ENCODE measurements at places on chromosomes 11 and 22. TPM values are rescaled to one million over a fixed set of nuclear protein-coding genes. Genes with fewer than 3 reads are reported as not detected.

ASCL2 gene
- total RNA-seq: 4.1 TPM

- DNase-seq: no peak
These were observed 183.2 kb upstream of the PITPNB start for GRCh38 chr22:28102151-28102812.

DNA sequence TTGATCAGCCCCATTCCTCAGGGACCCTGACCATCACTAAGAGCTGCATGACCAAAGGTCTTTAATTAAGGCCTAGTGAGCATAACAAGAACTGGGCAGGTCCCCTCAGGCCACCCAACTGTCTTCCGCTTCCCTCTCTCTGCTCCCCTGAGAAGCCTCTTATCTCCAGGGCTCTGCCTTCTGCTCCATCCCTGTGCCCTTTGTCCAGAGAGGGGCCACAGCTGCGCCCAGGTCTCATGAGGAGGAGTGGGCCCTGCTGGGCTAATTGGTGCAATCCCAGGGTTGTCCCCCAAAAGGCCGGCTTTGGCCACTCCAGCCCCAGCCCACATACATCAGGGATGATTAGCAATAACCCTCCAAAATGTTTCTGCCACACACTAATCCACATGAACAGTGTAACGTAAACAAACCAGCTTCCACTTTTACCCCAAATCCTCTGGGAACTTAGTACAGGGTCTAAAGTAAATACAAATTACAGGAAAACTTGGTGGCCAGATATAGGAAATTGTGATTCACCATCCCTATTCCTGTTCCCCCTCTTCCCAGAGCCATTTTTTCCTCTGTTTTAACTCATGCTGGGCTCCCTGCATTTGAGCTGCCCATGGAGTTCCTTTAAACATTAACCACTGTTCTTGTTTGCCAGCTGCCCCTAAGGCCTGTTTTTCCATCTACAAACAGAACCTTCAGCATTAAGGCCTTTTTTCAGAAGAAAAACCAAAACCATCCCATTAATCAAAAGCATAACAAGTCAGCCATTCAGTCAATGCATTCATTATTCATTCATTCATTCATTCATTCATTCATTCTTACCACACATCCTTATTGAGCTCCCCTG lies 34.6 kb upstream of the CAVIN3 start:
- no peak for DNase-seq

GRCh38 chr11:108085672-108086071 lies 35.7 kb upstream of the ACAT1 start:
- no peak for DNase-seq

OR52E2 gene
- total RNA-seq: not detected

TXN2 gene
- 25.8 TPM for total RNA-seq

BANF1 gene
- 29.8 TPM for total RNA-seq

- DNase-seq: no peak
These were observed 27.3 kb upstream of the NXPE4 start for GRCh38 chr11:114622858-114623257.

DNA sequence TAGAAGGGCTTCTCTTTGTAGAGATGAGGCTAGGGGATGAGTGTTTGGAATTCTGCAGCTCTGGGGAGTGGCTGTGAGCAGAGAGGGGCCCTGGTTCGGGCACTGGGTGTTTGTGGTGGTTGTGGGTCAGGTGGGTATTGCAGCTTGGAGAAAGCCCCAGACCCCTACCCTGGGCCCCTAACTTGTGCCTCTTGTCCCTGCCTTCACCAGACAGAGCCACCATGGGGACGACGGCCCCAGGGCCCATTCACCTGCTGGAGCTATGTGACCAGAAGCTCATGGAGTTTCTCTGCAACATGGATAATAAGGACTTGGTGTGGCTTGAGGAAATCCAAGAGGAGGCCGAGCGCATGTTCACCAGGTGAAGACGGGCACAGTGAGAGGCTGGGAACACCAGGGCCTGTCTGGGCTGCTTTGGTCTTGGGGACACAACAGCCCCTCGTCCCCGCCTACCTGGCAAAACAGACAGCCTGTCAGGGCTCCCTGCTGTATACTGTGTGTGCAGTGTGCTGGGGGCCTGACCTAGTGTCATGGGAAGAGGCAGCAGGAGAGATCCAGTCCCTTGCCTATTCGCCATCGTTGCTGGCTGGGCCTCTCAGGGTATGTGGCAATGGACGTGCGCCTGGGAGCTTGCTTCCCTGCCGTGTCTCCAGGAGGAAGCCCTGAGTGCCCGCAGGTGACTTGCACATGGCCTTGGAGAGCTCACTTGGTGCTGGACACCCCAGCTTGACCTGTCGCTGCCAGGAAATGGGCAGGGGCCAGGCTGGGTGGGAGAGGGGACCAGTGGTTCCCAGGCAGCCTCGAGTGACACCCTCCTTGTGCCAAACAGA lies 4.3 kb downstream of the INCENP start:
- DNase-seq: no peak

POU2F3 gene
- total RNA-seq: 2.1 TPM

GRCh38 chr22:40908895-40909294 lies 42.3 kb upstream of the RBX1 start:
- no peak for DNase-seq

YAP1 gene
- 113 TPM for total RNA-seq

DNA sequence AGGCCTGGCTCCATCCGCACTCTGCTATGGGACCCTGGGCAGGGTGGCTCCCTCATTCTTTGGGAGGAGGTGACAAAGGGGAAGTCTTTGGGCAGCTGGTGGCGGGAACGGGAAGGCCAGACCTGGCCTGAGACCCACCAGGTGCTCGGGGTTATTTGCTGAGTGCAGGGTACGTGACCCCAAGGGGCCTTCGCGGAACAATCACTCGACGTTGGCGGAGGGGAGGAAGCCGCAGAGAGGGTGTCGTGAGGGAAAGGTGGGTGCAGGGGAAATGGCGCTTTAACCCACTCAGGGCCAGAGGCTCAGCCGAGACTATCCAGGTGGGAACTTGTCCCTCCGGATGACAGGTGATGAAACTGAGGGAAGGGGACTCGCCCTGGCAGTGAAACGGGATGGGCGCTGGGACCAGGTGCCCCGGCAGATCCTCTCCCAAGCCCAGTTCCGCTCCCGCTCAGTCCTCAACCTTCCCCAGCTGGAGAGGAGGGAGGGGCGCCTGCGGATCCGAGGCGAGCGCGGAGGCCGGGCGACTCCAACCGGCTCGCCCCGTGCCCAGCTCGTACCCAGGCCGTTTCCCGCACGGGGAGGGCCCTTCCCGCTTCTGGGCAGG lies 911 bp downstream of the A4GALT start:
- DNase-seq: peak; percentile 37

EFCAB6 gene
- 4.7 TPM for total RNA-seq

- no peak for DNase-seq
These were observed 522 bp upstream of the SEPTIN5 start for GRCh38 chr22:19713650-19714311.

DNA sequence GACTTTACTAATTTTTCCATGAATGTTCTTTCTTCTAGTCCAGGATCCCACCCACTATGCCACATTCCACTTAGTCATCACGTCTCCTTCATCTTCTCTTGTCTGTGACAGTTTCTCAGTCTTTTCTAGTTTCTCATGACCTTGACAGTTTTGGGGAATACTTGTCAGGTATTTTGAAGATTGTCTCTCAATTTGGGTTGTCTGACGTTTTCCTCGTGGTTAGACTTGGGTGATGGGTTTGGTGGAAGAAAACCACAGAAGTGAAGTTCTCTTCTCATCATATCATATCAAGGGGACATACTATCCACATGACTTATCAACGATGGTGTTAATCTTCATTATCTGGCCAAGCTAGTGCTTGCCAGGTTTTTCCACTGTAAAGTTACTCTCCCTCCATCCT lies 102.4 kb downstream of the LRRC32 start:
- DNase-seq: no peak

GRCh38 chr11:63855975-63856374 lies 17.1 kb downstream of the MARK2 start:
- no peak for DNase-seq

NUP160 gene
- total RNA-seq: 52.5 TPM

LRRC74B gene
- total RNA-seq: not detected

- no peak for DNase-seq
These were observed 32.2 kb upstream of the OAF start for GRCh38 chr11:120178561-120179056.
